Lung microvascular endothelial cell (primary cell): ENCODE measurements at places on chromosomes 6 and 20. TPM values are rescaled to one million over a fixed set of nuclear protein-coding genes. Genes with fewer than 3 reads are reported as not detected.
A peak's percentile ranks its signal among the peaks of the same experiment; 100 is the strongest.

The SLC35F1 gene
- total RNA-seq, result not detected in 2 replicates

The BEND6 gene
- total RNA-seq, result 0.22 TPM in 1 of 2 replicates, not detected in the other

DNA sequence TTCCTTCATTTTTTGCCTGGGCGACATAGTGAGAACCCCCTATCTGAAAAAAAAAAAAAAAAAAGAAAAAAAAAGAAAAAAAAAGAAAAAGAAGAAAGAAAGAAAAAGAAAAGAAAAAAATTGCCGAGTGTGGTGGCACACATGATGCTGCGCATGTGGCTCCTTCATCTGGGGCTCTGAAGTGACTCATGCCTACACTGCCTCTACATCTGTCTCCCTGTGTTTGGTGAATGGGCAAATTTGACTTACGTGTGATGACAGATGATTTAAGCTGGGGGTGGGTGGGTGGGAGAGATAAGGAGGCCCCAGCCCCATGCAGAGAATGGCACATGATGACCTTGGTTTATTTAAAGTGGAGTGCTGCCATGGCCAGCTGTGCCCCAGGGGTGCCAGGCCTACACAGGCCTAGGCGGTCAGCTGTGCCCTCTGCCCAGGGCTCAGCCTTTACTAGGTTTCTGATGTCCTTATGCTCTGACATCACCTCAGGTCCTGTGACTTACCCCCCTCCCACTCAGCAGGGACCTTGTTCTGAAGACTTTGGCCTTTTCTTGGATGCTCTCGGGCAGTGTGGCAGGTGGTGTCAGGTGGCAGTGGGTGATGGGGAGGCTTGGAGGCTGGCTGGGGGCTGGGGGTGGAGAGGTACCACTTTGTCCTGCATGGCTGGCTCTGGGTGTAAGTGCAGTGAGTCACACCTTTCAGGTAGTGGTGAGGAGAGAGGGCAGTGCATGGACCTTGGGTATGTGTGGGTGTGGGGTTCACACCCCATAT, 41.1 kb downstream of the VEGFA start:
- no peak for DNase-seq

The PBX2 gene
- total RNA-seq, result 26.8 and 33.1 TPM in 2 replicates

GRCh38 chr20:57664924-57665588, 44.8 kb downstream of the PMEPA1 start:
- no peak for DNase-seq

GRCh38 chr6:42173101-42173500, at the start of gene GUCA1A:
GUCA1A (plus strand) TSS chr6:42173364; CDS start chr6:42173614, 250 bp downstream.
- no peak for DNase-seq

The FBXL4 gene
- total RNA-seq, result 7.0 and 10.7 TPM in 2 replicates

GRCh38 chr6:133446789-133447188, 205.6 kb downstream of the EYA4 start:
- no peak for DNase-seq

The AMD1 gene
- total RNA-seq, result 33.3 and 45.2 TPM in 2 replicates

The UBE2C gene
- 4.2 and 10.7 TPM in 2 replicates for total RNA-seq

DNA sequence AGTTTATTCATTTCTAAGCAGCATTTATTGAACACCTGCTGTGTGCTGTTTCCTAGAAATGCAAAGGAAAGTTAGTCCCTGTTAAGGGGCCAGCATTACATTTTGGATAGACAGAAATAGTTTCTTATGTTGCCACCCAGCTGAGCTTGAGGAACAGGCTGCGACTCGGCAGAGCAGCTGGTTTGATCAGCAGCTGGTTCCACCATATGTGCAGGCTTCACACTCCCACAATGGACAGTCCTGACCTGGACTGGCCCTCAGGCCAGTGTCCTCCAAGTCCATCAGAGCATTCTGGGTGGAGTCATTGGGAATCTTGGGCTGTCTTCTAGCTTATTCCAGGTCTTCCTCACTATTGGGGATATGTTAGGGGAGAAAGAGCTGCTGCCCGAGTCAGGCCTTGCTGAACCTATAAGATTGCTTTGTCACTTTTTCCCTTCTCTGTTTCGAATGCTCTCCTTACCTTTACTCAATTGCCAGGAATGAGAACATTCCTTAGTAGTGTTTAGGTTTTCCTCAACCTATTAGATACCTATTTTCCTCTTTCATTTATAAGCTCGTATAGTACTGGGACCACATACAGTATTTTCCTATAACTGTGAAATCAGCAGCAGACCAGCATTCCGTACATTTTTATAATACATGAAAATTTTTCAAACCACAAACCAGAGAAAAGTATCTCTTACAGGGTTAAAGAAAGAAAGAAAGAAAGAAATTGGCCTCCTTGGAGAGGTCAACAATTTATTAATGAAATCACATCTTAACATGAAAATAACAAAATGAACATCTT, 203.0 kb downstream of the FARS2 start:
- DNase-seq, result no peak

DNA sequence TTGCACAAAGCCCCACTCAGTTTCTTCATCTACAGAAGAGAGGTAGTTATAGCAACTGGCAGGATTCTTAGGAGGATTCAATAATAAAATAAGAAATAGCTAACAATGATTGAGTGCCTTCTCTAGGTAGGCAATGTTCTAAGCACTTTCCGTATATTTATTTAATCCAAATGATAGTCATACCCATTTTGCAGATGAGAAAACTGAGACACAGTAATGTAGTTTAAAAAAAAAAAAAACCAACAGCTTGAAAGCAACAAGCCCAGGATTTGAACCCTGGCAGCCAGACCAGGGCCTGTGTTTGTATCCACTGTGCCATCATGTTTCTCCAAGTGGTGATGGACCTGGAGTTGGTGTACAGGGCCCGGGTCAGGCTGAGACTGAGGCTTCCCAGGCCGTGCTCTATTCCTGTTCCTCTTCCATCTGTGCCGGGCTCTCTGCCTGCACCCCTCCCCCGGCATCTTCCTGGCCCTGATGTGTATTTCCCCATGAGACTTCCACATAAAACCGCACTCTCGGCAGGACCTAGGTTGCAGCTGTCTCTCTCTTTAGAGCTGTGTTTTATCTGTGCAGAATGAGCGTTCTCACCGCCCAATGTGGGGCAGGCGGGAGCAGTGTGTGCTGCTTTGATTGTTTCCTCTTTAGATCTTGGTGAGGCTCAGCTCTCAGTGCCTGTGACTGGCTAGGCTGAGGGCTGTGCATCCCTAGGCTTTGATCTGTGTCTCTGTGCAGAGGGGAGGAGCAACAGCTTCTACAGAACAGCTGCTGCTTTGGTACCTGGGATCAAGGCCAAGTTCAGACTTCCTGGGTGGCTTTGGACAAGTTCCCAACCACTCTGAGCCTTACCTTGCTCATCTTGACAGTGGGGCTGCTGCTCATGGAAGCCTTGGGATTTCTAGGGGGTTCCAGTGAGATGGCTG, 49.5 kb downstream of the TOX2 start:
- no peak for DNase-seq

DNA sequence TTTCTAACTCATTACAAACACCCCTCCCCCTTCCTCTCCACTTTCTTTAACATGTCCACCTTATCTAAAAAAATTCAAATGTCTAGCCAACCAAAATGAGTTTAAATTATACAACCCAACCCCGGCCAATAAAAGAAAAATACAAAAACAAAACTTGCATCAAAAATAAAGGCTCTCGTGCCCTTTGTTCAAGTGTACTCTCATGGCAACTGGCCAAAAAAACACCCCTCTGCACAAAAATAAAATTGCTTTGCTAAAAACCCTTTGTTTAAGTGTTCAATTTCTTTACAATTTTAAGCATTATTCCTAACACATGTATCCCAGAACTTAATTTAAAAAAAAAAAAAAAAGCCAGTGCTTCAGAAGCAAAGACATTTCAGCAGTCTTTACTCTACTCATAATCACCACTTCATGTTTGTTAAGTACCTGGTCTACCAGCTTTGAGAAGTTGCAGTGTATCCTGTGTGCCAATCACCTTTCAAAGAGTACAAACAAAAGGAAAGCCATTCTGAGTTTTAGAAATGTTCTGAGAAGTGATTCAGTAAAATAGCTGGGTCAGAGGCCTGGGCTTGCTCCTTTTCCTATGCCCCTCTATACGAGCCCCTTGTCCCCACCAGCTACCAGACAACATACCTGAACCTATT, 87.5 kb downstream of the MDN1 start:
- no peak for DNase-seq

The RUNX2 gene
- not detected in 2 replicates for total RNA-seq

DNA sequence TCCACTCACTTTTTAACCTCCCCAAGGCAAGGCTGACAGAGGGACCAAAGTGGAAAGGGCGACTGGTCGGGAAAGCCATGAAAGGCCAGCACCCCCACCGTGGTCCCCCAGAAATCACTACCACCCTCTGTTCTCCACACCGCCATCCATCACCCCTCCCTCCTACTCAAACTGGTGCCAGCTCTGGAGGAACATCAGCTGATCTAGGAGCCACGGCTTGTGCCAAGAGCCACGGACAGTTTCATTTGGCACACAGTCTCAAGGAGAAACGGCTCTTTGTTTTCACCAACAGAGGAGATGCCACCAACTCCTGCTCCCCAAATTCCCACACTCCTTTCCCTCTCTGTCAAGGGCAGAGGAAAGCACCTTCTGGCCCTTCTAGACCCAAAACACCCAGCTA, 26.0 kb downstream of the TBC1D7 start:
- peak; percentile 31 for DNase-seq

The DSN1 gene
- total RNA-seq, result 10.3 and 12.2 TPM in 2 replicates

GRCh38 chr6:159633196-159633595, 59.8 kb downstream of the SOD2 start:
- peak; percentile 36 for DNase-seq

DNA sequence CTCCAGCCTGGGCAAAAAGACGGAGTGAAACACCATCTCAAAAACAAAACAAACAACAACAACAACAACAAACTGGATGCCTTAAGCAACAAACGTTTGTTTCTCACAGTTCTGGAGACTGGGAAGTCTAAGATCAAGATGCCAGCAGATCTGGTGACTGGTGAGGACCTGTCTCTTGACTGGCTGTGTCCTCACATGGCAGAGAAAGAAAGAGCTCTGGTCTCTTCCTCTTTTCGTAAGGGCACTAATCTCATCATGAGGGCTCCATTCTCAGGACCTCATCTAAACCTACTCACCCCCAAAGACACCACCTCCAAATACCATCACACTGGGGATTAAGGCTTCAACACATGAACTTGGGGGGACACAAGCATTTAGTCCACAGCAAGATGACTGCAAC, 13.5 kb upstream of the GFOD1 start:
- no peak for DNase-seq

- DNase-seq, result no peak
These were observed 1.9 kb downstream of the POU3F2 start for GRCh38 chr6:98836025-98836961.

The HAO1 gene
- not detected in 2 replicates for total RNA-seq

The TREML2 gene
- total RNA-seq, result not detected in 2 replicates

GRCh38 chr6:155270561-155271091, 6.8 kb downstream of the CLDN20 start:
- no peak for DNase-seq

The TRIM40 gene
- not detected in 2 replicates for total RNA-seq

GRCh38 chr6:55772730-55773129, 102.7 kb downstream of the BMP5 start:
- no peak for DNase-seq

DNA sequence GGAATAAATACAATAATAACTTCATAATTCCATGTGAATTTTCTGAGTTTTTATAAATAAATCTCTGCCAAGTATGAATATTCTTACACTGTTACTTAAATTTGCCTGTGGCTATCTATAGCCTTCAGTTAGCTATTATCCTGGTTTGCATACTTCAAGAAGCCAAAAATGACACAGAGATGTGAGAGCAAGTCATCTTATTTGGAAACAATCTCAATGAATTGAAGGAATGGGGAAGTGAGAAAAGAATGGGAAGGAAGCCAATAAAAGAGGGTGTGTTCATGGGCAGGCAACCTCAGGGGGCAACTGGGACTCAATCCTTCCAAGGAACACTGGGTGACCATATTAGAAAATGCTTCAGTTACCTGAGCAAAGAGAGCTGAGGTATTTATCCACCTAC, 9.9 kb downstream of the HAO1 start:
- DNase-seq, result no peak

DNA sequence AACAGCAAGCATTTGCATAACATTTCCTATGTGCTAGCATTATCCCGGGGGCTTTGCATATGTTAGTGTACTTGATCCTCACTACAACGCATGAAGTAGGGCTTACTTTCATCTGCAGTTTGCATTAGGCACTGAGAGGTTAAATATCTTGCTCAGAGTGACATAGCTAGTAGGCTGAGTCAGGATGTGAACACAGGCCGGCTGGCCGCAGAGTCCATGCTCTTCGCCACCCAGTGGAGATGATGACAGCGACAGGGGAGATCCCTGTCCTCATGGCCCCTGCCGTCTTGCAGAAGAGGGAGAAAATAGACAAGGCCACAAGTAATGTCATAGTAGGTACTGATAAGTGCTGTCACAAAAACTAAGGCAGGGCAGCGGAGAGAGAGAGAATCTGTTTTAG, 46.9 kb downstream of the LYRM4 start:
- DNase-seq, result no peak

The TINAG gene
- total RNA-seq, result not detected in 2 replicates

DNA sequence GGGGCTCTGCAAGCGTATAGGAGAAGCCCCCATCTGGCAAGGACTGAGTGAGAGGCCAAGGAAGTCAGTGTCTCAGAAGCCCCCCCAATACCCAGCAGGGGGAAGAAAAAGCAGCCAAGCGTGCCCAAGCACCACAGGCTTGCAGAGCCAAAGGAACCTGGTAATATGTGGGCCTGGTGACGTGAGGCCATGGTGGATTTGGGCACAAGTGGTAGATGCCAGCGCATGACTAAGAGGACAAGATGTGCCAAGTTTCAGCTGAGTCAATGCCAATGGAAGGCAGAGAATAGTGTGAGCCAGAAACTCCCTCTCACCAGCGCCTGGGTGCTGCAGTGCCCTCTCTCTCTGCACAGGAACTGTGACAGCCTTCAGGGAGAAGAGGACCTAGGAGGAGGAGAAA, 110.0 kb downstream of the QRSL1 start:
- DNase-seq, result no peak

The VNN1 gene
- total RNA-seq, result under 0.01 TPM in 1 of 2 replicates, not detected in the other

The PPIL6 gene
- 0.22 and 0.60 TPM in 2 replicates for total RNA-seq

- no peak for DNase-seq
These were observed 76.3 kb downstream of the PLCB4 start for GRCh38 chr20:9145142-9145541.

DNA sequence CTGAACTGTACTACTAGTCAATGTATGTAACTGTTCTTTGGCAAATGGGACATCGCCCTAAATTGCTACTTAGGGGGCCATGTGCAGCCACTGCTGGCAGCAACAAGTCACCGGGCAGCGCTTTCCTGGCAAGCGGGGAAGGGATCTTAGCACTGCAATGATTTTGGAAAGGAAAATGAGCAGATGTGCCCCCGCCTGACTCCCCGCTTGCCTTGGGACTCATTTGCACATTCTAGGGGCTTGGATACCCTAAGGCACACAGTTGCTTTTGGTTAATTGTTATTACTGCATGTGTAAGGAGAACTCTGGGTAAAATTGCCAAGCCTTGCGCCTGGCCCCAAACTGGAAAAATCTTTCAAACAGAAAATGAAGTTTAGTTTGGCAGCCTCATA, 32.2 kb downstream of the CD83 start:
- no peak for DNase-seq
